Pons (tissue), 1 donor: ENCODE measurements at places on chromosomes 1 and 21.
A peak's percentile ranks its signal among the peaks of the same experiment; 100 is the strongest.

- no peak for DNase-seq
Observed at GRCh38 chr1:216793303-216793702, 70.1 kb upstream of the ESRRG start.

GRCh38 chr1:87899017-87899416 is 570.3 kb downstream of the LMO4 start:
- no peak for DNase-seq

DNA sequence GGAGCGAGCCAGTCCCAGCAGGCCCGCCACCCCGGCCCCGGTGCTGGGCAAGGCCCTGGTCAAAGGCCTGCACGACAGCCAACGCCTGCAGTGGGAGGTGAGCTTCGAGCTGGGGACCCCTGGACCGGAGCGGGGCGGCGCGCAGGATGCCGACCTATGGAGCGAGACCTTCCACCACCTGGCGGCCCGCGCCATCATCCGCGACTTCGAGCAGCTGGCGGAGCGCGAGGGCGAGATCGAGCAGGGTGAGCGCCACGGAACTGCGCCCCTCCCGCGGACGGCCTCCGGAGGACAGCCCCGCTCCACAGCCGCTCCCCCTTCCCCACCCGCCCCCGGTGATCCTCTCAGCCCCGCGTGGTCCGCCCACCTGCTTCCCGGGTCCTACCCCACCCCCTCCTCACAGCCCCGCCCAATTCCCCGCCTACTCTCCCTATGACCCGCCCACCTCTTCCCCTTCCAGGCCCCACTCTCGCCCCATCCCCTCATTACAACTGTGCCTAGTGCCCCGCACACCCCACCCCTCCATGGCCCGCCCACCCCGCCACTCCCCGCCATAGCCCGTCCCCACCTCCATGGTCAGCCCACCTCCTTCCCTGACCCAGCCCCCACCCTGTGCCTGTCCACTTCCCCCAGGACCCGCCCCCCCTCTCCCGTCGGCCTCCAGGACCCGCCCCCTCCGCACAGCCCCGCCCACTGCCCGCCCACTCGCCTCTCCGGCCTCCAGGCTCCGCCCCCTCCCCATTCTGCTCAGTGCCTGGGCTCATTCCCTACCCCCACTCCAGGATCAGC is 52.7 kb downstream of the VWA5B1 start:
- DNase-seq = no peak

- no peak for DNase-seq
Observed at GRCh38 chr1:110319332-110320167, 19.6 kb upstream of the RBM15 start.

DNA sequence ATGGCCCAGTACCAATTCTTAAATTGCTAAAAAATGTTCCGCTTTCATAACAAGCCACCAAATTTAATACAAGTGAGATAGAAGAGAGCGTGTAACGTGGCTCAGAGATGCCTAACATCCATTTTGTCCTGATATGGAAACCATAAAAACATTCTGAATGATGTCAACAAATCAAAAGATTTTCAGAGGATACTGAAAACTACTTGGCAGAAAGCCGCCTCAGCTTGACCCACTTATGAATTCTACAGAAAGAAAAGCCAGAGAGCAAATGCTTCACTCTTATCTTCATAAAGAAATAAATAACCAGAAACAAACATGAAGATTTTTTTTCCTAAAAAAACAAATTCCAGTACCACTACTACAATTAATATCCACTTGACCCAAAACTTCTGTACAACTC is 41.2 kb downstream of the OMA1 start:
- no peak for DNase-seq

DNA sequence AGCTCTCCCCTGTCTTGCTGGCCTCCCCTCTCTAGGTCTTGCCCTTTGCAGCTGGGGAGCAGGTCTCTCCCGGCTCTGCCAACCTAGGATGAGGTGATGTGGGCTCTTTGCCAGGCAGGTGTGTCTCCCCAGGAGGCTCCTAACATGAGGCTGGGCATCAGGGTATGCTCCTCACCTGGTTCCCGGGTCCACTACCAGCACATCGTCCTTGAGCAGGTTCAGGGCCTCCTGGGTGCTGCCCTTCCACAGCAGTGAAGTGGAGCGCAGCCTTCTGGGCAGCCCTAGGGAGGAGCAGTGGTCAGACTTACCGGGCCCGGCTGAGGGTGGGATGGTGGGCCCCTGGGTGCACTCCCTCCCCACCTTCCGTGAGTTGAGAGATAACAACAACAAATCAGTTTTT is 17.5 kb downstream of the LACTBL1 start:
- no peak for DNase-seq

DNA sequence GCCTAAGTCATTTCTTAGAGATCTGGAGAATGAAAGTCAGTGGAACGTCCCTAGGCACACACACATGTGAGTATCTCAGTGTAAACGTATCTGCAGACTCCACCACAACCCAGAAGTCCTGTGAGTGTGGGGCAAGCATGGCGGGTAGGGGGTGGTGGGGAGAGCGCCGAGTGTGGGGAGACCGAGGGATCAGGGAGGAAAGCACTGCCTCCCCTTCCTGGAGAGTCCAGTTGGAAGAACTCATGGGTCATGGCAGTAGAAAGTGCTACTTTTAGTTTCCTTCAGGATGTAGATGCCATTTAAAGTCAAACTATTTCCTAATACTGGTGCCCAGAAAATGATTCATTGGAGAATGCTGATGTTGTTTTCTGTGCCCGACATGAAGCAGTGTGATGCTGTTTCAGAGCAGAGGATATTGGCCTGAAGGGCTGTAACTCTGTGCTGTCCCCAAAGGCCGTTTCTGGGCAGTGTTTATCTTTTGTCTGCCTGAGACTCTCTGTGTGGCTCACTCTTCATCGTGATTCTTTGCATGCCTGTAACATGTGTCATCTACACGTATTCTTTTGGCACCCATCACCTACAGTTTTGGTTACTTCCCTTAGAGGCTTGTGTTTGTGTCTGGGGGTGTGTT is 45.7 kb upstream of the TSPAN2 start:
- no peak for DNase-seq

- no peak for DNase-seq
Observed at GRCh38 chr1:25702101-25702775, 85.6 kb downstream of the MAN1C1 start.

GRCh38 chr1:8985915-8986813 is 40.1 kb downstream of the SLC2A7 start:
- DNase-seq = peak; percentile 71
